Bronchial epithelial cell (primary cell): ENCODE measurements at places on chromosomes 2 and 18. TPM values are rescaled to one million over a fixed set of nuclear protein-coding genes. Genes with fewer than 3 reads are reported as not detected.

BMP10 gene
- total RNA-seq, result not detected in 2 replicates

ZSWIM2 gene
- not detected in 2 replicates for total RNA-seq

C2orf92 gene
- 0.26 and 0.51 TPM in 2 replicates for total RNA-seq

TNFRSF11A gene
- under 0.01 and 1.2 TPM in 2 replicates for total RNA-seq

C2orf78 gene
- not detected in 2 replicates for total RNA-seq

ZNF514 gene
- total RNA-seq, result 12.5 and 13.2 TPM in 2 replicates

SMYD1 gene
- not detected in 2 replicates for total RNA-seq

CASP10 gene
- 2.6 and 5.1 TPM in 2 replicates for total RNA-seq

ELOA2 gene
- total RNA-seq, result not detected in 2 replicates

CROCC2 gene
- 0.26 TPM in 1 of 2 replicates, not detected in the other for total RNA-seq

HAUS1 gene
- 12.7 and 18.7 TPM in 2 replicates for total RNA-seq

CTNNA2 gene
- not detected in 2 replicates for total RNA-seq

INPP1 gene
- 7.9 and 11.3 TPM in 2 replicates for total RNA-seq
